SK-MEL-5 (cell line): ENCODE measurements at places on chromosomes 2 and 18.

GRCh38 chr18:24795129-24795528 is 334.7 kb downstream of the HRH4 start:
- DNase-seq = no peak

- no peak for DNase-seq
Observed at GRCh38 chr2:133331436-133331835, 236.8 kb downstream of the NCKAP5 start.

GRCh38 chr2:186459009-186459408 is 27.1 kb upstream of the ZC3H15 start:
- peak; percentile 37 for DNase-seq

DNA sequence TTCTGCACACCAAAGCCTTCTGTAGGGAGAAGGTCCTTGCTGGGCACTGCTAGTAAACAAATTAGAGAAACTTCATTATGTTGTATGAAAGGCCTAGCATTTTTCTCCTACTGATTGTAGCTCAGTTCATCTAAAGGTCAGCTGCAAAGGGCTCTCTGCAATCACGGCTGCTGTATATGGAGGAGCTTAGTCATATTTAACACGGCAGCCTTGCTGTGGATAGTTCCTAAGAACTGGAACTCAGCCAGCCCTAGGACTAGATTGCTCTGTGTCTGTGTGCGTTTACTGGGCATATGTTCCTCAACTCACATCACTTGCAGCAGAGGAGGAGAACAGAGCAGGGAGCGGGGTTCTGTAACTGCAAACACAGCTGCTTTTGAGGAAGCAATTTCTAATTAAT is 1103.9 kb upstream of the KLHL29 start:
- no peak for DNase-seq

DNA sequence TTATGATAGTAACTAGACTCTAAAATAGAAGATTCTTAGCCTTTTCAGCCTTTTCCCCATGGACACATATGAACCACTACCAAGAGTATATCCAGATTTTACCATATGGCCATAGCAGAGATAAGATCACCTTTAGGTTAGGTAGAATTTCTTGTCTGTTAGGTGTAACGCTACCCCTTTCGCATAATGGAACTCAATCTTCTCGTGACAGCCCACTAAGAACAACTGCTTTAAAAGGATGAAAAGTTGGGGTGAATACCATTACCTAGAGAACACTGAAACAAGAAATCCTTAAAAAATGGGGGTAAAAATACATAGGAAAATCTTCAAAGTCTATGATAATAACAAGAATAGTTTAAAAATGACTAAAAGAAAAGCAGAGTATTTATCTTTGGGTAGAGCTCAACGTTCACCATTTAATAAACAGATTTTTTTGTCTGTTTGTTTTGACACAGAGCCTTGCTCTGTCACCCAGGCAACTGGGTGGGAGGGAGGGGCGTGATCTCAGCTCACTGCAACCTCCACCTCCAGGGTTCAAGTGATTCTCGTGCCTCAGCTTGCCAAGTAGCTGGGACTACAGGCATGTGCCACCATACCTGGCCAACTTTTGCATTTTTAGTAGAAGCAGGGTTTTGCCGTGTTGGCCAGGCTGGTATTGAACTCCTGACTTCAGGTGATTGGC is 67.2 kb downstream of the VIL1 start:
- no peak for DNase-seq

GRCh38 chr2:58146707-58147106 is 94.4 kb downstream of the FANCL start:
- no peak for DNase-seq

DNA sequence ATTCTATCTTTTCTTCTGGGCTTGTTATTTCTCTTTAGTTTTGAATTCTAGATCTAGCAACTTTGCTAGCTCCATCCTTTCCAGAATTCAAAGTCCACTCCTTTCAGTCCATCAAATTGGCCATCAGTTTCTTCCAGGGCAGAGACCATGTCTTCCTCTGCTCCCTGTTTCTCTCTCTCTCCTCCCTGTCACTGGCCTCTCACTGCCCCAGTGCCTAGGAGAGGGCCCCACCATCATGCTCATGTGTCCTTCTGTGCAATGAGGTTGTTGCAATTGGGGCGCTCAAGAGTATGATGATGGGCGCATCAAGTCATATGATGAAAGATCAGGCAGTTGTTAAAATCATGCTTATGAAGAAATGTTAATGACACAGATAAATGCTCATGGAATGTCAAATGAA is 159.2 kb upstream of the HS6ST1 start:
- no peak for DNase-seq

DNA sequence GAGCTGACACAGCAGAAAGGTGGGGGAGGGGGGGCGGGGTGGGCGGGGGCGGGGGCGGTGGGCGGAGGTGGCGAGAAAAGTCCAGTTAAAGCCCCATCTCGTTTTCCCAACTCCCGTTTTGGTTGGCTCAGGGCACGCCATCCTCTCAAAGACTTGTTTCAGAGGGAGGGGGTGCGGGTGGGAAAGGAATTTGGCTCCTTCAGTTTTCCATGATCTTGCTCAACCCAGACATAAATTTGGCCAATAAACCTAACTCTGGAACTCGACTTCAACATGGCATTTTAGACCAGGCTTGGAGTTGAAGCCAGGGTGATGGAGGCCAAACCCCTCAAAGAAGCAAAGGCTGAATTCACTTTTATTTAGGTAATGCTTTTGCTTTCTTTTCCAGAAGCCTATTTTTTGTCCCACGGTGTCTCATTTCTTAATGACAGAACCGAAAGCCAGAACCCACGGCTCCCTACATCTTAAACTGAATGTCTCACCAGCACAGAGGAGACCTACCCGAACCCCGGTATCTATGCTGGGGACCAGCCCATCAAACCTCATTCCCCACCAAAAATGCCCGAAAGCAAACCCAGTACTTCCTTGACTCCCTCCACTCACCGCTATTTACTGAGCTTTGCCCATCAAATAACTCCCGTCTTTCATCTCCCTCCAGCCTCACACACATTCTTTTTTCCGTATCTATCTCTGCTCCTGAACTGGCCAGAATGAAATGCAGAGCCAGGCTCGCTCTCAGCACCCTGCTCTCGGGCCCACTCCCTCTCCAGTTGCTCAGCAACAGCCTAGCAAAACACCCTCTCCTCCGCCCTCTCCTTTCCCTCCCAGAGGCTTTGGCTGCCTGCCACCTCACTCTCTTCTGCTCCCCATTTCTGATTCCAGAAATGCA is 4.3 kb downstream of the IGFBP5 start:
- DNase-seq = no peak

GRCh38 chr2:101064868-101065549 is 62.9 kb downstream of the RPL31 start:
- DNase-seq = peak; percentile 92

GRCh38 chr2:176405477-176405876 is 136.2 kb downstream of the MTX2 start:
- DNase-seq = no peak

DNA sequence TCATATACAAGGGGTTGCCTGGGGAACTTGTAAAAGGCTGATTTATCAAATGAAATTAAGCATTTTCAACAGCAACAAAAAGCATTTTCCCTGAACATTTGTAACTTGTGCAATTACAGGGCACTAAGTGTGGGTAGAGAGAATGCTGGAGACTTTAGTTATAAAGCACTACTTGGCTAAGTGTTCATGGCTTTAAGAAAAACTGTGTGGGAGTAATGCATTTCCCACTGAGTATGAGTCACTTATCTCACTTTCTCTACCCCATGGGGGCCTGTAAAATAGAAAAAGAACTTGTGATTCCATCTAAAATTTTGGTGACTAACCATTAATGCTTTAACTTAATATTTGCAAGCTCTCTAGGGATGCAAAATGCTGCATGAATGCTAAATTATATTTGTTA is 193.4 kb downstream of the CCDC102B start:
- no peak for DNase-seq

DNA sequence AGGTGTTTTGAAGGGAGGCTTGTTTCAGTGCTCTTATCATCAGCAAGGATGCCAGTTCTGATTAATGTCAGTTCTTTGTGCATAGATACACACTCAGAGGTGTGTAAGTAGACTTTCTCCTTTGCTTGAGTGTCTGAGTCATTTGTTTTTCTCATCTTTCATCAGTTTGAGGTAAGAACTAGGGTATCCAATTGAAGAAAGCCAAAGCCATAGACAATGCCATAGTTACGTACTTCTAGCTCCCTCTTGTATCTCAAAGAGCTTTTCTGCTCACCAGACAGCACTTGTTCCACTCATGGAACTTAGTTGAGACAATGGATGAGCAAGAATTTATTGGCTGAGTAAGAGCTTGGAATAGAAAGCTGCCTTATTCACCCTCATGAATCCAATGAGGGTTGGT is 520.1 kb downstream of the PIK3C3 start:
- DNase-seq = no peak
